ENCODE measurements at places on chromosomes 11 and 22.

DNA sequence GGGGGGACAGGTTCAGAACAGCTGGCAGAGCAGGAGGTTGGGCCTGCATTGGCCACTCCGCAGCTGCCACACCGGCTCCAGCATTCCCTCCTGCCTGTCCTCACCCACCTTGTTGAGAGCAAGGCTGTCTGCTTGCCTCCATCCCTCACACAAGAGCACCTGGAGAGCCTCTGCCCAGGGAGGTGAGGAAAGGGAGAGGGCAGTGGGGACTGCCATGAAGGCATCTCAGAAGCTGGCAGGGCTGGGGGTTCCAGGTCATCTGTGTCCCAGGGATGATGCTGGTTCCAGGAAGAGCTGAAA, 27.1 kb downstream of the RSPH14 start:
- no peak for DNase-seq

DNA sequence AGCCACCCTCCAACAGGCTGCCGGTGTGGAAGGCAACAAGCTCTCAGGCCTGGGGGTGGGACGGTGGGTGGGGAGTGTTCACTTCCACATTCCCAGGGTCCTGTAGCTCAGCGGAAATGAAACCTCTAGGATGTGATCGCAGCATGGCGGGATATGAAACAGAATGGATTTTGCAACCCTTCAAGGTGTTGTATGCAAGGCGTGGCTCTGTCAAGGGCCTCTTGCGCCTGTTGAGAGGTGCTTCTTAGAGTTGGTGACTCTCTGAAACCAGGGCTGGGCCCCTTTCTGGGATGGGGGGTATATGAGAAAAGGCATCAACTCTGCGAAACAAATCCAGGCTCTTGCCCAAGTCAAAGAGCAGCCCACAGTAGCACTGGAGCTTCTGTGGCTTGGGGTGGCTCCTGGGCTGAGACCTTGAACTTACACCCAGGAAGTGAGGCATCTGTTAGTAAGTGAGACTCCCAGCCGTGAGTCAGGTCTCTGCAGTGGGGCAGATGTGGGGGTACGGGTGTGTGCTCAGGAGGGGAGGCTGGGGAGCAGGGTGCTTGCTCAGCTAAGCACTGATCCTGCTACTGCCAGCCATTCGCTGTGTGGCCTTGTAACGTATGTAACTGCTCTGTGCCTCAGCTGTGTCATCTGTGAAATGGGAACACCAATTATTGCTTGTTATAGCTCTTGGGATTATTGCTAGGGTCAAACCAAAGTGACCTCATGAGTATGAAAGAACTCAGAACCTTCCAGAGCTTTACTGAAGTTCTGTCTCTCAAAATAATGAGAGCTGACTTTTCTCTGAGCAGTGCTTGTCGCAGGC, 28.3 kb downstream of the NECTIN1 start:
- DNase-seq: peak; percentile 33

- peak; percentile 81 for DNase-seq
These were observed 122.4 kb downstream of the WT1 start for GRCh38 chr11:32312865-32313403.

DNA sequence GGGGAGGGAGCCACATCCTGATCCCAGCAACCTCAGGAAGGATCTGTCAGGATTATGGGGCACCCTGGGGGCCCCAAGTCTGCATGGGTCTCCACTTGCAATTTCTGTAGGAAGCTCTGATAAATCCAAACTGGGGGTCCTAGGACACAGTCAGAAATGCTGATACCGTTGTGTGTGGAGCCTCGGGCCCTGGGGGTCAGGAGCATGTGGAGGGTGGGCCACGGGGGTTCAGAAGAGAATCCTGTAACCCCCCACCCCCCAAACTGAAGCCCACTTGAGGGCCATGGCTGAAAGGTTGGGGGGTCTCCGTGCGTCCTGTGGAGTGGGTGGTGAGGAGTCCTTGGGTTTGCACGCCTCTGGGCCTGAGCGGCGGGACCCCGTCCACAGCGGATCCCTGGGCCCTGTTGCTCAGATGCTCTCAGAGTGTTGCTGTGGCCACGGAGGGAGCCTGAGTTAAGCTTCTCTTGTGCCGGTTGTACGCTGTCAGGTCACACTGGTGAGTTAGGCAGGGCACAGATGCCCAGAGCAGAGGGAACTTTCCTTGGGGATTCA, 72.2 kb downstream of the LRP5 start:
- no peak for DNase-seq

GRCh38 chr22:48710410-48710809, 1117.3 kb downstream of the BRD1 start:
- no peak for DNase-seq

GRCh38 chr11:79059141-79059540, 381.7 kb downstream of the TENM4 start:
- no peak for DNase-seq

DNA sequence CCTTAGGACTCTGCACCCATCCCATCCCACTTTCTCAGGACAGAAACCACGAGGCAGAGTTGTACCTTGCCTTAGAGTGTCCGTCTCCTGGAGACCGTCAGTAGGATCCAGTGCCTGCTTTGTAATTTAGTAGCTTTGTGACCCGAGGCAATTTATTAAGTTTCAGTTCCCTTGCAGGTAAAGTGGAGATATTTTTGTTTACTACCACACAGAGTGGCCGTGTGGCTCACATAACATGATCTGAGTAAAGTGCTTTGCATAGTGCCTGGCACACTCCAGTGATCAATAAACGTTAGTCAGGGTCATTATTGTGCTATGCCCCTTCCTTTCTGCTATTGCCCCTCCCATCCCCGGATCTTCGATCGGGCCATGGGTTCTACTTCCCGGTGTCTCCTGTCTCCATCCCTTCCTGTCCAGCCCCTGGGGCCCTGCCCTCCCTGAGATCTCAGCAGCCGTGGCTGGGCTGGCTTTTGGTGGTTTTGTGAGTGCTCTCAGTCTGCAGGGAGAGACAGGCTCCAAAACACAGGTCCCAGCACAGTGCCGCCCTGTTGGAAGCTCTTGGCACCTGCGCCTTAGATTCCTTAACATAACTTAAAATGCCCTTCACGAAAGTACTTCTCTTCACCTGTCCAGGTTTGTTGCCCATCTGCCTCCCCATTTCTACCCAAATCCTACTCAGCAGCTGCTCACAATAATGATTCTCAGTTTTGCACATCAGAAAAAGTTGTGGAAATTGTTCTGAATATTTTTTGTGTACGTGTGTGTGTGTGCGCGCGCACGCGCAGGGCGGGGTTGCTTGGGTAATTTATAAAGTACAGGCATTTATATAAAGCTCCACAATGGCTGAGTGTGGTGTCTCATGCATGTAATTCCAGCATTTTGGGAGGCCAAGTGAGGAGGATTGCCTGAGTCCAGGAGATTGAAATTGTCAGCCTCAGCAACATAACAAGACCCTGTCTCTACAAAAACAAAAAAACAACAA, 753.7 kb downstream of the NTM start:
- DNase-seq: no peak

GRCh38 chr22:44351685-44352377, 39.1 kb upstream of the SHISAL1 start:
- peak; percentile 90 for DNase-seq

GRCh38 chr11:8168485-8169257, at the start of gene RIC3:
TSS of gene RIC3 (minus strand) at chr11:8169025. CDS start at chr11:8168989, 36 bp downstream.
- DNase-seq: no peak

DNA sequence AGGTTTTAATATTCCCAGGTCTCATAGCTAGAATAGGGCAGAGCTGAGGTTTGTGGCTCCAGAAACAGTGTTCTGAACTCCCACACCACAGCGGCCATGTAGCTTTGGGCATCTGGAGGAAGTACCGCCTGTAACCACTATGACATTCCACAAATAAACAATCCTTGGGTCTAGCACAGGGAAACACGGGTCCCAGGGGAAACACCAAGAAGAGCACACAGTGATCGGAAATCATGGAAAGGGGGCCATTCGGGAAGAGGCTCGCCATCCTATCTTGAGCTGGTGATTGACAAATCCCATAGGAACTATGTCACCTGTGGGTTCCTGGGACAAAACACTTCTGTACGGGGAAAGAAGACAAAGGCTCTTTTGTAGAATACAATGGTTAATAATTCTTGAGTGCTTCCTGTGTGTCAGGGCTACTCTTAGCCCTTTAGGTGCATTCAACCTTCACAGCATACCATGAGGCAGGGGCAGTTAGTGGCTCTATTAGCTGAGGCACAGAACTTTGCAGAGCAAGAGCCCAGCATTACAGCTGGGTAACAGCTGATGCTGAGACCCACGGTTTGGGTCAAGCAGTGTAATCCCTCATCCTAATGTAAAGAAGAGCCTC, 514.2 kb downstream of the NTM start:
- no peak for DNase-seq

DNA sequence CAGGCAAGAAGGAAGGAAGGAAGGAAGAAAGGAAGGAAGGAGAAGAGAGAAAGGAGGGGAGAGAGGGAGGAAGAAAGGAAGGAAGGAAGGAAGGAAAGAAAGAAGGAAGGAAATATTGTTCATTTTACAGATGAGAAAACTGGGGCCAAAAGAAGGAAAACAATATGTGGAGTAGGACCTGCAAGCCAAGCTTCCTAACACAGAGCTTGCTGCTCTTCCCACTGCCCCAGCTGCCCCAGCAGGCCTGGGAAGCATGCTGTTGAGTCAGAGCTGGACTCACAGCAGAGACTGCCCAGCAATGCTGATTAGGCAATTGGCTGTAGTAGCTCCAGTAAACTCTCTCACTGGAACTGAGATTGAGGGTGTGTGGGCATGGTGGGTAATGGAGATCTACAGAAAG, 42.6 kb upstream of the SMCO4 start:
- peak; percentile 88 for DNase-seq
